SW 1271 (cell line): ENCODE measurements at places on chromosomes 12 and 14.
A peak's percentile ranks its signal among the peaks of the same experiment; 100 is the strongest.

GRCh38 chr12:14716848-14717444, 20.5 kb upstream of the GUCY2C start:
- no peak for DNase-seq

DNA sequence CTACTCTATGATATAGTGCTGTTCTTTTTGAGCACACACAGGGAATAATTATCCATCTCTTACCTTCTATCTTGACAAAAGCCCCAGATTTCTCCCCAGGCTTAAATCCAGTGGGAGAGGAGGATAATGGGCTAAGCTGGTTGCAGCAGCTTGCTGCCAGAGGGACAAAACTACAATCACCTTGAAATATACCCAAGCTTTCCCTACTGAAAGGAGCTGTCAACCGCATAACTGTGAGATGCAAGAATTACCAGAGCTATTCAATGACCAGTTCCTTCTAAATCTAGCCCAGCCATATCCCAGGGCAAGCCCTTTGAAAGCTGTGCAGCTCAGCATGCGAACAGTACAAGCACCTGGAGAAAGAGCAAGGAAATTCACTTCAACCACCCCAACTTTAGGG, 943 bp upstream of the MGAT4C start:
- no peak for DNase-seq

GRCh38 chr12:42130672-42131402, 13.8 kb downstream of the GXYLT1 start:
- no peak for DNase-seq

DNA sequence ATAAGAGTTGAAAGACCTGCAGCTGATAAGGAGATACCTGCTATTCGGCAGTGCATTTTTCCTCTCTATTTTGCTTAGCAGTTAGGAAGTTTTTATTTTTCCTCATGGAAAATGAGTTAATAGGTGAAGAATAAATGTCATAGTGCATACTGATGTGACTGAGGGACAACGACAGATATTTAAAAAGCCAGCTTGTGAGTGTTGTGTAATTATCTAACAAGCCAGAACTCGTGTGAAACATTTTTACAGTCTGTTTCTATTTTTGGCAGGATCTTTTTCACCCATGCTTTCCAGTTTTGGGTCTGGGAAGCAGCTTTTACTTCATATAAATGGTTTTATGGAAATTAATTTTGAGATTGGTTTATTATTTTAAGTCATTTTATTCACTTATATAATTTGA, 2.9 kb downstream of the FBXO34 start:
- no peak for DNase-seq

- no peak for DNase-seq
Observed at GRCh38 chr12:2337031-2338010, 284.5 kb downstream of the CACNA1C start.

DNA sequence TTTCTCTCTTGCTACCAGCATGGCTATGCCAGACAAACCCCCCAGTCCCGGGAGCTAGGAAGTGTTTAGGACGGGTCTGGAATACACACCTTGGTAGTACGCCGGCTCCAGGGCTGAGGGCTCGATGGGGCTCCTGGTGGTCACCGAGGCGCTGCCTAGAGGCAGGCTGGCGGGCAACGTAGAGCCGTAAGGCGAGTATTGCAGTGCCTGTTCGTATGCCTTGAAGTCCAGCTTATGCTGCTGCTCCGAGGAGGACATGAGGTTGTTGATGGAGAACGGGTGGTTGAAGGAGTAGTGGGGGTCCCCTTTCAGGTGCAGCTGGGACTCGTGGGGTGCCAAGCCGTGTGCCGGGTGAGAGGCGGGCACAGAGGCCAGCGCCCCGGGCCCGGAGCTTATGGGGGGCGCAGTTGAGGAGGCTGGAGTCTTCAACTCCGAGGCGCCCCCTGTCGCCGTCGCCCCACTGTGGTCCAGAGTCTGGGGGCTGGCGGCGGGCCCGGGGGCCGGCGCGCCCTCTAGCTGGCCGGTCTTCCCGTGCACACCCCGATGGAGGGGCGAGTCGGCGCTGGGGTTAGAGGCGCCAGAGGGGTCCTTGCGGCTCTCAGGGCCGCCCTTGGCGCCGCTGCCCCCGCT, 3.6 kb downstream of the FOXA1 start:
- no peak for DNase-seq

- no peak for DNase-seq
Observed at GRCh38 chr14:105064001-105064400, 1.2 kb downstream of the GPR132 start.

- peak; percentile 48 for DNase-seq
Observed at GRCh38 chr14:73723797-73724661, 9.8 kb upstream of the PNMA1 start.

DNA sequence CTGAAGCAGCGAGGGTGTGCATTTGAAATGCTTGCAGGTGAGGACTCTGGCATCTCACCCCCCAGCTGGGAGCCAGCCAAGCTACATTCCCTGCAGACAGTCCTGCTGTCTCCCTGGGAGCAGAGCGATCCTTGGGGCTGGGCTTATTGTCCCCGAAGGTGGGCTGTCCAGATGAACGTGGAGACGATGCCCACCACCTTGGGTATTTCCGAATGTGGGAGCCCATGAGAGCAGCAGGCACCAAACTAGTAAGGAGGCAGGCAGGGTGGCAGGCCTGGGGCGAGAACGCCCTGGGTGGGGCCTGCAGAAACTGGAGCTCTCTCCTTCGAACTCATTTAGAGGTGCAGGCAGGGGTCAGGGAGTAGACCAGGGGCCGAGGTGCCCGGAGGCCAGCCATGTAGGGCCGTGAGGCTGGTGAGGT, 18.5 kb downstream of the ZBTB42 start:
- DNase-seq = no peak

DNA sequence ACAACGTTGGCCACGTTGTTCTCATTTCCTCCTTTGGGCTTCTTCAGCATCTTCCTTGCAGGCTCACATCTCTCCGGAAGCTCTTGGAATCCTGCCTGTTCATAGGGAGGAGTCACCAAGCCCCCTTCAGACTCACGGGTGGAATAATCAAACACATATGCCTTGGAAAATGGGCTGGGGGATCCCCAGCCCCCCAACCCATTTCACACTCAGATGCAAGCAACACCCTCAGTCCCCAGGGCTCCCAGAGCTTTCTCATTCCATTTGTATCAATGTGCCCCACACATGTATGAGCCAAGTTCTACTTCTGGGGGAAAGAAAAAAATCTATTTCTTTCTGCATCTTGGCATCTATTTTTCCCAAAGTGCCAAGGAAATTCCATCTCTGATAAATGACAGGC, 33.1 kb downstream of the WSCD2 start:
- DNase-seq = no peak

DNA sequence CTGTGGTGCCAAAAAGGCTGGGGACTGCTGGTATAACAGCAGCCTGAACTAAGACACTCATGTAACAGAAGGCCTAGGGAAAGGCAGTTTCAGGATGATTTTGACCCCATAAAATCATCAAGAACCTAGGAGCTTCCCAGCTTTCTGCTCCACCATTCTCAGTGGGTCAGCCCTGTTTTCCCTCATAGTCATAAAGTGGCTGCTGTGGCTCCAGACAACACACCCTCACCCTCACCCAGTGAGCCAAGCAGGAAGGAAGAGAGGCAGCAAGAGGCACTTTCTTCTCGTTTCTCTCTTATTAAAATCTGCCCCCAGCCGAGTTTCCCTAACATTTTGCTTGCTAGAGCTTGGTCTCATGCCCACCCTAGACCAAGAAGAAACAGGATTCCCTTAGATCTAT, 131.8 kb downstream of the SCARB1 start:
- DNase-seq = no peak

- no peak for DNase-seq
Observed at GRCh38 chr12:1810201-1810930, 10.0 kb upstream of the LRTM2 start.

DNA sequence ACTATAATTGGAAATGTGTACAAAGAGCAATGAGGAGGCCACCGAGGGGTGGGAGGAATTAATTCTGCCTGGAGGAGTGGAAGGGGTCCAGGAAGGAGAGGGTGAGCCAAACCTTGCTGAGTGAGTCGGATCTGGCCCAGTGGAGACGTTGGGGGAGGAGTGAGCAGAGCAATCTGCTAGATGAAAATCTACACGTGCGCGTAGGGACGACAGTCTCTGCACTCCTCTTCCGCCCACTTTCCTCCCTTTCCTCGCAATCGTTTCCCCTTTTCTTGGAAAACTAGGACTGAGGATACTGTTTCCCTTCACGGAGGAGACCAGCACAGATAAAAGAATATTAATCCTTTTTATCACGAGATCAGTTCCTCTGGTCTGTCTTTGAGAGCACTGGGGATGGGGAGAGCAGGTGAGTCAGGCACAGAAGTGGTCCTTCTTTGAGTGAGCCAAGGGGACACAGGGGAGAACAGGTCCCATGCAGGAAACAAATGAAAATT, 2.9 kb upstream of the NAB2 start:
- no peak for DNase-seq

GRCh38 chr12:3171195-3171591, 94.0 kb downstream of the TSPAN9 start:
- DNase-seq = no peak

DNA sequence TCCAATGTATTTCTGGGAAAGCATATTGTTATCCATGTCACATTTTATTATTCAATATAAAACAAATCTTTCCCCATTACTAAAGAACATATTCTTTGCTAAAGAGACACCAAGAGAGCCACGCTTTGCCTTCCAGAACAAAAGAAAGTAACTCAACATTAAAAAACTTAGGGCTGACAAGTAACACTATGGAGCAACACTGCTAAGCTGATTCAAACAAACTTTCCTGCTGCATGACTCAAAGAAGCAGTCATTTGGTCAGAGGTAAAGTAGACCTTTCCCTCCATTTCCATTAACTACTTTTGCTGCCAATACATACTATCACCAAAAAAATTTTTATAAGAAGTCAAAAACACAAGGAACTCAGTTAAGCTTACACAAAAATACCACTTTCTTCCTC, 83.0 kb downstream of the DENND5B start:
- DNase-seq = peak; percentile 47

- DNase-seq = no peak
Observed at GRCh38 chr14:64880221-64881121, 764 bp upstream of the SPTB start.

DNA sequence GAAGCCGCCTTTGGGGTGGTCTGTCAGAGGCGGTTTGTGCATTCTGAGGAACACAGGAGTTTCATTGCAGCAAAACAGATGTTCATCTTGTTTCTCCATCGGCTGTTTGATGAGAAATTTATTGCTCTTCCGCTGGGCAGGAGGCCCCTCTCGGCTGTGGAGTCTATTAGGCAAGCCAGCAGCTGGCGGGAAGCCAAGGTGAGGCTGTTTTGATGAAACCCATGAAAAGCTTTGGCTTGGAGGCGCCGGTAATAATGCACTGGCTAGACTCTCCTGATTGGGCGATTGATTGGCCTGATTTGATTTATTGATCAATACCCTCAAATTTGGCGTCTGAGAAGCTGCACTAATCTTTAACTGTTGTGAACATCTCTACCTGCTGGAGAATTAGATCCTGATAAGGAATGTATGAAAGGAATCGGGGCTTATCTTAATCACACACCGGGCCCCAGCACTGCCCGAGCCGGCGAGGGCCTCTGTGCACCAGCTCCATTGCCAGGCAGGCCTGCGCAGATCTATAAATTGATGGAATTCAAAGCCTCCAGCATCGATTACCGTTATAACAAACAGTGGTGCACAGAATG, 187.7 kb downstream of the PHETA1 start:
- DNase-seq = no peak

DNA sequence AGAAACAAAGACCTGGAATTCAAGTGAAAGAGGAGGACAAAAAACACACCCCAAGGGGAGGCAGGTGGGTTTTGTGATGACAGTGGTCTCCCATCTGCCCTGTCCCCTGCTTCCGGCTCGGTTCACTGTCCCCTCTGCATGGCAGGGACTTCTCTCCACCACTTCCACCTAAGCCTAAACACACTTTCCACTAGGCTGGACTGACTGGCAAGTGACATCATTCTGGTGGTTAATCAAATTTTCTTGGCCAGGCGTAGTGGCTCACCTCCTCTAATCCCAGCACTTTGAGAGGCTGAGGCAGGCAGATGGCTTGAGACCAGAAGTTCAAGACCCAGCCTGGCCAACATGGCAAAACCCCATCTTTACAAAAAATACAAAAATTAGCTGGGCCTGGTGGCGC, 11.9 kb downstream of the PLEKHG6 start:
- no peak for DNase-seq

DNA sequence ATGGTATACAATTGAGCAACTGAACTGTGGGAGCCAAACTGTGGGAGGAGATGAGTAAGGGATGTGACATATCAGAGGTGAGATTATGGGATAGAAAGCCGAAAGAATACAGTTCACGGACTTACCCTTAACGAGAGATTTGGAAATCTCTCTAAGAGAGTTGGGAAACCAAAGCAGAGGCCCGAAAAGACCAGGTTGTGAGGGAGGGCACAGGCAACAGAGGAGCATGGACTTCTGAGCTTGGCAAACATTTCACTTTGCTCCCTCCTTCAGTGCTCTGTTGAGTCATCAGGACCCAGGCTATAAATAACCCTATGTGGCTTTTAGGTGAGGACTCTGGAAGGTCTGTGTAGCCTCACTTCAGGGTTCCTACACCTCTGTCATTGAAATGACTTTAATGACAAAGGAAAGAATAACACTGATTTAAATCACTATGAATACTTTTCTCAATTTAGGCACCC, 120.6 kb downstream of the TGFB3 start:
- no peak for DNase-seq

GRCh38 chr12:110822821-110823415, 23.9 kb upstream of the CCDC63 start:
- DNase-seq = no peak

DNA sequence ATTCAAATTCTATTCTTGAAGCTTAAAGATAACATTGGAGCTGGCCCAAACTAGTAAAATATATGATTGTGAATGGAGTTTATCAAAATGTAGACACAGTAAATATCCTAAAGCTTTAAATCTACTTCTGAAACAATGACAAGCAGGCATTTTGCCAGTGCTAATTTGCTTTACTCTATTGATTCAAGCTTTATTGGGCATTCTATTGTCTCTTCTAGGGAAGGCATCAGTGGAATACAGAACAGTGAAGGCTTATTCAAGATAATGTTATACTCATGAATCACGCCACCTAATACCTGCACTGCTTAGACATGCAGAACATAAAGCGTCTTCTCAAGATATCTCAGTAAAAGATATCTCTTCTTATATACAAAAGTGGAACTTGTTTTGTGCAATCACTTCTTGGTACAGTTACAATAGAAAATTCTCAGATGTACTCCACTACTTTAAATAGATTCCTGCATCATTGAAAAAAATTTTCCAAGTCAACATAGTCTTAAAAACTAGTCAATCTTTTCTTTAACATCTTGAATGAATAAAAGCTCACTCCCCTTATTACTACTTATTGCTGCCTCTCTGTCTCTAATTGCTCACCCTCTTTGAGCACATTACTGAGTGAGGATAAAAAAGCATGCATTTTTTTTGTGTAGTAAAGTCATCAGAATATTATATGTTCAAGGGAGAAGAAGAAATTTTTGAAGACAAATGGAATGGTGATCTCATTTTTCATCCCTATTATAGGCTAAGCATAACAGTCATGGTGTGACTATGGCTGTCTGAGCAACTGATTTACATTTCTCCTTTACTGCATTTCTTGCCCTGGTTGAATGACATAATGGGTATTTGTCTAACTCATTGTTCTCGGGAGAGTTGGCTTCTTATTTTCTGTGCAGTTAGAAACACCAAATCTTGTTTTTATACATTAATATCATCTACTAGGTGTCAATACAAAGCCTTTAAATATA, 98.0 kb upstream of the E2F7 start:
- DNase-seq = no peak
